ENCODE measurements at places on chromosomes 5 and 9.

GRCh38 chr9:106970219-106970975 is 107.4 kb downstream of the ZNF462 start:
- DNase-seq, result no peak

DNA sequence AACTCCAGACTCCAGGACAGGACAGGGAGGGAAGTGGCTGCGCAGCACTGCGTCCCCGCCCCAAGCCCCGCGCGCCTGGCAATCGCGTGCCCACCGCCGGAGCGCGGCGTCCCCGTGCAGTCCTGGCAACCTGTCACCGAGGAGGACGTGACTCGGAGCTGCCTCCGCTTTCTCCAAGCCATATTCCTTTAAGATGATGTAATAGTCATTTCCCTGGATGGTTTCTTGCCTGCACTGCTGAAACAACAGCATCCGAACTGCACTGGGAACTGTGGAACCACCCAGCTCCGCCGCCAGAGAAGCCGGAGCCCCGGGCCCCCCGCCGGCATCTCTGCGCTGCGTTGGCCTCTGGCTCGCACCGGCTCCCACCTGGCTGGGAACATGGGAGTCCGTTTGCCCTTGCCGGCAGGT is 34.5 kb downstream of the KCTD16 start:
- DNase-seq, result no peak

- DNase-seq, result no peak
Measured at GRCh38 chr5:14806456-14806855, 65.1 kb downstream of the ANKH start.

GRCh38 chr5:157189223-157189622 is 8.6 kb downstream of the ITK start:
- DNase-seq, result no peak

- no peak for DNase-seq
Measured at GRCh38 chr9:75378036-75378435, 289.7 kb downstream of the OSTF1 start.

GRCh38 chr5:8840237-8840636 is 705.6 kb downstream of the SEMA5A start:
- no peak for DNase-seq

DNA sequence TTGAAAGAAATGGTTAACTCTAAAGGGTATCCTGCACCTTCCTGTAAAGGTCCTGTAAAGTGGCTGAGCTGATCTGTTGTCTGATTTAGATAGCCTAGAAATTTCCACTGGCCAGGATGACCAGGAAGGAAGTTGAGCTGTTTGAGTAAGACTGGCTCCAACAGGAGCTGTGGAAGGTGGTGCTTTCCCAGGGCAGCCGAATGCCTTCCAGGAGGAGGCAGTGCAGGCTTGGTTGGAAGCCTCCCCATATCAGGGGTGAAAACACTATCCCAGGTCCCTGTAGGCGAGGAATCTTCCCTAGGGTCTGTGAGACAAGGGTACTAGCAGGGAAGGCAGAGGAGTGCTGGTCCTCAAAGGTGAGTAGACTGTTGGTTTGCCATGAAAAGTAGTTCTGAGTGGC is 98.4 kb downstream of the LIX1 start:
- no peak for DNase-seq

DNA sequence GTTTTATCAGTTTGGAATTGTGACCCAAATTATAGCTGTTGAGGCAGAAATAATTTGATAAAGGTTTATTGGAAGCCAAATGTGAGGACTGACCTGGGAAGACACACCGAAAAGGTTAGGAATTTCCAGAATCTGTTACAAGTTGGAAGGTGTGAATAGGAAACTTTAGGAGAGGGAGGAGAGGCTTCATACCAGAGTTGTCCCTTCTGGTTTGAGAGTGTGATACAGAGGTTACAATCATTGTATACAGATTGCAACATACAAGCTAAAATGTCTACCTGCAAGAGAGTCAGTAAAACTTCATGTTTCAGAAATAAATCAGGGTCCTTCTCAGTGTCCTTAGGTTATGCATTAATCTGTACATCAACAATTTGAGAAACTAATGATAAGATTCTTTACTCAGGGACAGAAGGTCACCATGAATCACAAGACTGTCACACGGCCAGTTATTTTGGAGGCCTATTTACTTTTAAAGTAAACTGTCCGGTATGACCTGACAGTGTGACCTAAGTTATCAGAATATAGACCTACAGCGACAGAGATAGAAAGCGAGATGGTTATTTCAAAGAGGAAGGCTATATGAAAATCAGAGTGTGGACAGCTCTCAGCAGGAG is 204.9 kb upstream of the CTNND2 start:
- DNase-seq, result no peak

DNA sequence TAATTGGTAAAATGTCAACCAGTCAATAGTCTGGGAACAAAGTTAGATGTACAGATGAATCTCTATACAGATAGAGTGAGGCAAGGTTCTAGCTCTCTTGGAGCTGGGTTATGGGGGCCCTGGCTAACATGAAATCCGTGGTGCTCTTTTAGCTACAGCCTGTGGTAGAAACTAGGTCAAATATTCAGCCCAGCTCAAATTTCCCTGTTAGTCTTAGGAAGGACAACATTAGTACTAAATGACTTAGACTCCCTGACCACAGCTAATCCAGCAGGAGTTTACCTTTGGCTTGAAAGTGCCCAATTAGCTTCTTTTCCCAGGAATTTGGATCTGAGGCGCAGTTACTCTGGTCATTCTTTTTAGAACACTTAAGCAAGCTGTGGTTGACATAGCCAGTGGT is 170.5 kb downstream of the DMRTA1 start:
- no peak for DNase-seq

DNA sequence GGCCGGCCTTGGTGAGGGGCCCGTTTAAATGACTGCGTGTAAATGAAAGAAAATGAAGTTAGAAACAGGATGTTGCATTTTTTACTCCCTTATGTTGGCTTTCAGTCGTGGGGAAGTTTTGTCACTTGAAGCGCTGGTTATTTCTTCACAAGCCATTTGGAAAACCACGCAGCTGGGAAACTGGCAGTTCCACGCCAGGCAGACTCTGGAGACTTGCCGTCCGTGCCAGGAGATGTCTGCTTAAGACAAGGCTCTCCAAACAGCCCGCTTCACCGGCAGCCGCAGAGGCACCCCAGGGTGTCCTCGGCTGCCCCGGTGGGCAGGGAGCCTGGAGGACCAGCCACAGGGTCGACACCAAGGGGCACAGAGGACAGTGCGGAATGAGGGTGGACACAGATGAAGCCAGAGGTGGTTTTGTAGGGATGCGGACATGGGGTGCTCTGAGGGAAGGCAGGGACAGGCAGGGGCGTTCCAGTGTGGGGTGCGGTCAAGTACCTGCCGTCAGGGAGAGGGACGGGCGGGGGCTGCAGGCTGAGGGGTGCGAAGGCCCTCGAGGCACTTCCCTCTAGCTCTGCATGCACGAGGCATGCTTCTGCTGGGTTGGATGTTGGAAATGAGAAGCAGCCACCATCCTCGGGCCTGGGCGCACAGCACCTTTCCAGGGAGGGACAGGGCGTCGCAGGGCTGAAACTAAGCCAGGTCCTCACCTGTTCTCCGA is 11.1 kb upstream of the AJM1 start:
- DNase-seq, result no peak

DNA sequence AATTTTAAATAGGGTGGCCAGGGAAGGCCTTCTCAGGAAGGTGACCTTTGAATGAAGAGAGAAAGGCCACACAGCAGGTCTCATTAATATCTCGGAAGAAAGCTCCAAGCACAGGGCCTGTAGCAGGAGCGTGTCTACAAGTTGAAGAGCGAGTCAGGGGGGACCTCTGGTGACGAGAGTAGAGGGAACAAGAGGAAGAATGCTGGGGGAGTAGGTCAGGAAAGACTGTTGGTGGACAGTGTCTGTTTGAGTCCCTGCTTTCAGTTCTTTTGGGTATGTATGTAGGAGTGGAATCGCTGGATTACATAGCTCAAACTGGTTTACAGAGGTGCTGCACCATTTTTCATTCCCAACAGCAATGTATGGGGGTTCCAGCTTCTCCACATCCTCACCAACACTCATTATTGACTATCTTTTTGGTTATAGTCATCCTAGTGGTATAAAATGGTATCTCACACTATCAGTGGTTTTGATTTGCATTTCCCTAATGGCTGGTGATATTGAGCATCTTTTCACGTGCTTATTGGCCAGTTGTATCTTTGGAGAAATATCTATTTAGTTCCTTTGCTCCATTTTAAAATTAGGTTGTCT is 55.8 kb downstream of the NUP214 start:
- no peak for DNase-seq

DNA sequence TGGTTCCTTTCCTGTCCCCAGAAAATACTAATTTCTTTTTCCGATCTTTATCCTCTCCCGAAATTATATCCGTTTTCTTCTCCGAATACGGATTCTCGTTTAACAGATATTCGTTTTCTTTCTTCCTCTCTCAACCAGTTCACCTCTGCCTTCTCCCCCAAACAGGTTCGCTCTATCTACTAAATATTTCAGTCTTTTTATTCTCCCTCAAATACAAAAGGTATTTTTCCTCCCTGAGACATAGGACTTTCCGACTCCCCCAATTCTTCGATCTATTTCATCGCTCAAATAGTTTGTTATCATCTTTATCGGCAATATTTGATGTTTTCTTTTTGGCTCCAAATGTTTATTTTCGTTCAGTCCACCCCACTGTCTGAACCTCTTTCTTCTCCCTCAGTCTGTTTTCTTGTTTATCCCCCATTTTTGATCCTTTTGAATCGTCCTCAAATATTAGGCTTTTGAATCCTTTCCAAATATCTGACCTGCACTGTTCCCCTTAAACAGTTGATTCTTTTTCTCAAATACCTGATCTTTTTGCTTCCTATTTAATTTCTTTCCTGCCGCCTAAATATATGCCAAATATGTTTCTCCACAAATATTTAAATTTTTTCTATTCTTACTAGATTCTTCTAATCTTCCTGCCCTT is 4.4 kb downstream of the PITX1 start:
- no peak for DNase-seq

DNA sequence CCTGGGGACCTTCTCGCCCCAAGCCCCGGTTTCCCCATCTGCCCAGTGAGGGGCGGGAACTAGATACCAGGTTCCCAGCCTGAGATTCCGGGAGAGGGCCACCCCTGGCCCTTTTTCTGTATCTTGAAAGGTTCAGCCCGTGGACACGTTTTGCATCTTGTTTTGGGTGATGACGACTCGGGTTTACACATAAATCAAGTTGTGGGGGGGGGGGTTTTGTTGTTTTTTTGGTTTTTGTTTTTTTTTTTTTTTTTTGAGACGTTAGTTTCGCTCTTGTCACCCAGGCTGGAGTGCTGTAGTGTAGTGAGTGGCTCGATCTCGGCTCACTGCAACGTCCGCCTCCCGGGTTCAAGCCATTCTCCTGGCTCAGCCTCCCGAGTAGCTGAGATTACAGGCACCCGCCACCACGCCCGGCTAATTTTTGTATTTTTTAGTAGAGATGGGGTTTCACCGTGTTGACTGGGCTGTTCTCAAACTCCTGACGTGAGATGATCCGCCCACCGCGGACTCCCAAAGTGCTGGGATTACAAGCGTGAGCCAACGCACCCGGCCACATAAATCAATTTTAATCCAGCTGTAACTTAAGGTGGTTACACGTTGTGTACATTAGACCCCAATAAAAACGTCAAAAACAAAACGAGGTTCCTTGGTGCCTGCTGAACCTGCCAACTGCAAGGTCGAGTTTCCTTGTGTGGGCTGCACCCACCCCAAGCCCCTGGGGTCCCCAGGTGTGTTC is 1.1 kb upstream of the BRD3 start:
- no peak for DNase-seq

- no peak for DNase-seq
Measured at GRCh38 chr9:76516871-76517270, 57.9 kb downstream of the GCNT1 start.

GRCh38 chr9:17859228-17859627 is 280.4 kb downstream of the SH3GL2 start:
- no peak for DNase-seq

DNA sequence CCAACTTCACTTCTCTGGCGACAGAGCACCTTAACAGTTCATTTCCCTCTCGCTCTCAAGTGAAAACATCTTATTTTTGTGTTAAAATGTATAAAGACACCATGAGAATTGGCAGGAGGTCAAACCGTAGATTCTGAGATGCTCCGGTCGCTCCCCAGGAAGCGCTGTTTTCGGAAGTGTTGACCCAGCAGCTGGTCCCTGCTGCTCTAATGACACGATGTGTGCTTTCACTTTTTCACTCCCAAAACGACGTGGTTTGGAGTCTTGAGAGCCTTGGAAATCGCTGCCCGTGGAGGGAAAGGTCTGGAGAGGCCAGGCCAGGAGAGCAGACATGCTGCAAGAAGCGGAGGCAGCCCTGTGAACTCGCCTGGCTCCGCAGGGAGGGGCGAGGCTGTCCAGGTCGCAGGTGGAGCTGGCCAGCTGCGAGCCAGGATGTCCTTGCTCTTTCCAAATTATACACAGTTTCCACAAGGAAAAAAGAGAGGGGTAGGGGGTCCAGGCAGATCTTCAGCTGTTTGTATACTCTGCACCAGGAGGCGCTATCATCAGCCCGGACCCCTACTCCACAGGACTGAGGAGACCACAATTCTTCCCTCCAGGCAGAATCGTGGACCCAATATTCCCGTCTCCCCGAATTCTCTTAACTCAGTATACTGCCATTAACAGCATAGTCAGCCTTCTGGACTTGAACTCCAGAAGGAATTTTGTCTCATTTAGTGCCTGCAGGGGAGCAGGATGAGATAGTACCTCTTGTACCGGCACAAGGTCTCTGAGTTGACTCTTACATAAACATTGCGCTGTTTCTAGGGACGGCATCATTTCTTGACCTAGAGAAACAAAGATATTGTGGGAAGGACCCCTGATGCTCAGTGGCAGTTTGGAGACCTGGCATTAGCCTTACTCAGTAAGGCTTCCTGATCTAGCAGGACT is 248.6 kb upstream of the ANKRD55 start:
- peak; percentile 30 for DNase-seq

GRCh38 chr9:126965541-126966428 is 51.2 kb downstream of the RALGPS1 start:
- peak; percentile 66 for DNase-seq

GRCh38 chr9:133581011-133581410 is 28.2 kb downstream of the FAM163B start:
- DNase-seq, result no peak

GRCh38 chr9:90927496-90927895 is 125.9 kb downstream of the SYK start:
- DNase-seq, result no peak

DNA sequence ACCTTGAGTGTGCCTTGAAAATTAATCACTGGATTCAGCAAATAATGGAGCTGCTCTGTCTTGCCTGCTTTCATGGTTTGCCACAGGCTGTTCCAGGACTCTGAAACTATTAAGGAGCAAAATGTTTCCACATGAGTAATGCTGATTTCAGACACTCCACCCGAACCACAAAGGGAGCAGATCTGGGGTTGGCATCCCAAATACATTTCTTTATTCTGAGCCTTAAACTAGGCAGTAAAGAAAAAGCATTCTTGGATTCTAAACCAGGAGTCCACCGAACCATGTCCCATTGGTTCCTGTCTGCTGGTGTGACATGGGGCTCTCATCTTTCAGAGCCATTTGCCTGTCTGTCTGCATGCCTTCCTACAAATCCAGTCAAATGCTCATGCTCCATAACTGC is 10.1 kb upstream of the C1QTNF3 start:
- DNase-seq, result no peak

Data from activated CD4-positive, alpha-beta memory T cell treated with anti-CD3 and anti-CD28 coated beads, Interleukin-2, amount 10 ng/mL, durations not matched to agents 7 days and 5 days (primary cell).